ENCODE measurements at places on chromosomes 5 and 9.

- no peak for DNase-seq
Observed at GRCh38 chr5:159774476-159775031, 141.7 kb upstream of the ADRA1B start.

GRCh38 chr5:58085800-58086199 lies 374.1 kb downstream of the PLK2 start:
- DNase-seq = no peak

DNA sequence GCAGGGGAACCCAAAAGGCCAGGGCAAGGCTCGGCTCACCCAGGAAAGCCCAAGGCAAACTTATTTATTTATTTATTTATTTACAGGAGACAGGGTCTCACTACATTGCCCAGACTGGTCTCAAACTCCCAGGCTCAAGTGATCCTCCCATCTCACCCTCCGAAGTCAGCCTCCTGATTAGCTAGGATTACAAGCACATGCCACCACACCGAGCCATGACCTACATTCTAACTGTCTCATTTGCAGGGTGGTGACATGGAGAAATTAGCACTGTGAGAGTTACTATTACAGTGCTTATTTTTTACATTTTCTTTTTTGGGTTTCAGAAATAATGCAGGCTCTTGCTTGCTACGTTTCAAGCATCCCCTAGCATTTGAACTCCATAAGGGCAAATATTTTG lies 18.1 kb downstream of the ARHGEF37 start:
- no peak for DNase-seq

DNA sequence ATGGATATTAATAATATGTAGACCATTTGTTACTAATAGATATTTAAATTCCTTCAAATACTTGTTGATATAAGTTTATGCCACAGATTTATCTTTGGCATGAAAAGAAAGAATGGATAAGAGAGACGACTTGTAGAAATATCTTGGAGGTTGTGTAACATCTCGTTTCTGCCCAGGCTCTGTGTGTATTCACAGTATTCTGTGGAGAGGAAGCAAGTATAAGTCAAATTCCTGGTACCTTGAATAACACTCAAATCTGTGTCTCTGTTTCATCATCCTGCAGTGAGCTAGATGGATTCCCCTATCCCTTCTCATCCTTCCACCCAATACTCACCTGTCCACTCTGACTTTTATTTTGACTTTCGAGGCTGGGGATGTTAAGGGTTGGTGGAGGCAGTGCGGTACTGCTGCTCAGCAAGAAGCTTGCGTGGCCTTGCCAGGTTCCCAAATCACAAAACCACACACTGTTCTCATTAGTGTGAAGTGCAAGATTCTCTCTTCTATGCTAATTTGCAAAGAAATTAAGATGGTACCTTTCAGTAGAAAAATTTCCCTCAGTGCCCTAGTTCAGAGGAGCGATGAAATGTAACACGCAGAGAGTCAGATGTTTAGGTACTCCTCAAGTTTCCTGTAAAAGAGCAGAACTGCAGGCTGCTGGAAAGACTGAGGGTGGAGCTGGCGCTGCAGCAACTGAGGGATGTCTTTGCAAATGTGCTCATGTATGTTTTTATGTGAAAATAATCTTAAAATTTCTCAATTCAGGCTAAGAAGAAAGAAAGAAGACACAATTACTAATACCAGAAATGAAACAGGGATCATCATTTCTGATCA lies 42.6 kb upstream of the ANKRD18A start:
- no peak for DNase-seq

GRCh38 chr9:136674786-136675349 lies 12.2 kb downstream of the EGFL7 start:
- no peak for DNase-seq

- DNase-seq = no peak
Observed at GRCh38 chr9:82234160-82234943, 245.8 kb downstream of the SPATA31D1 start.

GRCh38 chr9:107481035-107481434 lies 8.5 kb downstream of the KLF4 start:
- no peak for DNase-seq

DNA sequence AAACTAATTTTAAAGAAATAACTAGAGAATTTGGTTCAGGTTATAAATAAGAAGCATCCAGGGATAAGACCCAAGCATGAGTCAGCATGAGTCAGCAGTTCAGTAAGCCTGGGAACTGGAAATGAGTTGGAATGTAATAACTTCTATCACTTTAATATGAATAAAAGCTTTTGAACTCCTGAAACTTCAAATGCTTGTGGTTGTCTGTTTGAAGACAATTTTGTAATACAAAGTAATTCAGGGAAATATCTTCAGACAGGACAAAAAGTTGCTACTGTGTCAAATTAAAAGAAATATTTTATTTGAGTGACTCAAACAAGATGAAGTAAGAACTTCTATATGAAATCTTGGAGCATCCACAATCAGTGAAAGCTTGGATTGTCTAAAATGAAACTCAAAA lies 331.2 kb upstream of the DAB2 start:
- DNase-seq = no peak
